Activated CD4-positive, alpha-beta T cell treated with anti-CD3 and anti-CD28 coated beads for 48 hours (primary cell): ENCODE measurements at places on chromosomes 2 and 18.

DNA sequence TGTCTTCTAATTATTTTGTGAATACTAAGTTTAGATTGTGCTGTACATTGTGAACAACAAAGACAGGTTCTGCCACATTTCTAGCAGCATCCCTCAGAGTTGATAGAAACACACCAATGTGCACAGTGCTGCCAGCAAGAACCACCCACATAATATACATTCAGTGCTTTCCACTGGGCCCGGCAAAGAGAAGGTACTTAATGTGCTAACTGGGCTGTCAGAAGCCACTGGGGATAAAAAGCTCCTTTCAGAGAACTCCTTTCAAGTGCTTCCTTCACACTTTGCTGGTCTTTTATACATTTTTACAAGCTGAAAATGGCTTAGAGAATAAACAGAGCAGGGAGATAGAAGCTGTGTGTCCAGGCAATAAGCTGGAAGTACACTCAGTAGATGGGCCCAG is 58.0 kb upstream of the CAPN13 start:
- no peak for DNase-seq

GRCh38 chr2:48345176-48345575 is 184.8 kb upstream of the STON1 start:
- no peak for DNase-seq

DNA sequence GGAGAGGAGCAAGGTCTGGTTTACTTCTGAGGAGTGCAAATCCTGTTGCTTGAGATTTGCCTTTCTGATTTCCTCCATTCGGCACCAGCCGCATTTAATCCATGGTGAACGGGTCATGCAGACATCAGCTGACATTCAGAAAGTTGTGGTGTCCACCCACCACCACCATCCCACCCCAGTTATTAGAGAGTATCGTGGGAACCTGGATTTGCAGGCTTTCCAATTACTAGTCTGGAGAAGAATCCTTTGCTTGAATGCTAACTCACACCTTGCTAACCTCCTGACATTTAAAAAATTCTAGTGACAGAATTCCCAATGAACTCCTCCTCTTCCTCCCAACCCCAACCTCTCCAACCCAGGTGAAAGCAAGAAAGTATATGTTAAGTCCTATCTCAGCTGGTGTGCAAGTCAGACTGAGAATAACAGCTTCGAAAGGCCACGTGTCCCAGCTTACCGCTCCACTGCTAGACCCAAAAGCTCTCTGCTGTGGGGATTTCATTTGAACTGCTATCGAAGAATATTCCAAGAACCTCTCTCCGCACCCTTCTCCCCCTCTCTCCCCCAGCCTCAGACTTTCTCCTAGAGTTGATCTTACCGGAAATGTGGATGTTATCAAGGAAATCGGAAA is 17.7 kb downstream of the BCL11A start:
- DNase-seq = no peak

GRCh38 chr18:8003878-8004675 is 437.0 kb downstream of the PTPRM start:
- no peak for DNase-seq

DNA sequence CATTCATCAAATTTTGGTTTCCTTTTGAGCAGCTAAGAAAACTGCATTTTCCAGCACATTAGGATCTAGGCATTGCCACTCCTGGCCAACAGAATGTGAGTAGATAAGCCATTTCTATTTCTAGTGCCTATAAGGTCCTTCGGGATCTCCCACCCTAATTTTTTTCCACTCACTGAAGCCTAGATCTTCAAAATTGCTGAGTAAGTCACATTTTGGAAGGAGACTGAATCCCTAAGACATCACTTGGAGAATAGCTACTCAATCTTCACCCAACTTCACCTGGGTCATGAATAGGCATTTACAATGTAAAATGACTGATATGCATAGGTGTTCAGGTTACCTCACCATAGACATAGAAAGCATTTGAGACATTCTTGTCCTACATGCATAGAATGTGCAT is 548.1 kb upstream of the GYPC start:
- DNase-seq = no peak

GRCh38 chr2:127081826-127082633 is 24.9 kb downstream of the BIN1 start:
- peak; percentile 76 for DNase-seq

DNA sequence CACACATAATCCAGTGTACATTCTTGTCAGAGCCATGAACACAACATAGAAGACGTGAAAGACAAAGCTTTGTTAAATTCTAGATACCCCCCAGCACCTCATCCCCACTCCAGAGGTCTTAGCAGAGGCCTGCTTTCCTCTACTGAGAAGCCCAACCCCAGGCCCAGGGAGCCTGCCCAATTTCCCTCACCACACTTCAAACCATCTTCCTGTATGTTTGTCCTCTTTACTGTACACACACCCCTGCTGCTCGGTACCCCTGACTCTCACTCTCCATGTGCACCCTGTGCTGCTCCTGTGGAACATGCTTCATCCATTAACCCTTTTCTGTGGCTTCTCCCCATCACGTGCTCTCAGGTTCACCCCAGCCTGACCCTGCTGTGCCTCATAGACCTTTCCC is 37.2 kb downstream of the BOLA3 start:
- no peak for DNase-seq

GRCh38 chr2:107742460-107743027 is 84.1 kb upstream of the RGPD4 start:
- DNase-seq = no peak

- DNase-seq = no peak
These were observed 35.8 kb downstream of the SH3RF3 start for GRCh38 chr2:109164739-109165221.

DNA sequence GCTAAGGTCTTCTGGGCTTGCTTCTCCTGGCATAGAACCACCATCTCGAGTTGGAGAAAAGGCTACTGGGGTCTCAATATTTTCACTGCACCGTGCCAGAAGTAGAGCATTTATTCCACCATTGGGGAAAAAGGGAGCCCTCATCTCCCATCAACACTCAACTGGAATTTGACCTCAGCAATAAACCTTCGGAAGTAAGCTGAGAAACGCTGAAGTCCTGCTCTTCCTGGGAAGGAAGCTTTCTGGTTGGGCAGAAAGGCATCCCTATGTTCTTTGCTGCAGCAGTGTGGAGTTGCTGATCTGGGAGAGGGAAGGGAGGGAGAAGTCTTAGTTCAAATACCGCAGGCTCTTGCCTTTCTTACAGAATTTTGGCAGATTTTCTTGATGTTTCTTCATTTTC is 368.8 kb downstream of the NUP35 start:
- DNase-seq = no peak

DNA sequence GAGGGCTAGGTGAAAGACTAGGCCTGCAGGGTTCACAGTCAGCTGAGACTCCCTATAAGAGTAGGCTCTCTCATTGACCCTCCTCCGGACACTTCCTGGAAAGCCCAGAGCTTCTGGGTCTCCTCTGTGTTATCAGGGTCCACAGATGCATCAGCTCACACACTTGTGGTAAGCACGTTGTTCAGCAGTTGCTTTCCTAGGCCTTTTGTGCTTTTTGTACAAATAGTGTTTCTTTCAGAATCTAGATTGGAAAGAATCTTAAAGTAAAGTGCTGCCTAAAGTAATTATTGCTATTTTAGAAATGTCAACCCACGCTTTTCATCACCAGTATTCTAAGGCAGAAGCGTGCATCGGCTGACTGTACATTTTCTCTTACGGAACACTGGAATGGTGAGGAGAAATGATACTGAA is 15.5 kb downstream of the SLC9A2 start:
- no peak for DNase-seq

- DNase-seq = no peak
These were observed 104.7 kb upstream of the MYO3B start for GRCh38 chr2:170073288-170073687.

GRCh38 chr2:29525921-29526320 is 395.5 kb downstream of the ALK start:
- no peak for DNase-seq

- no peak for DNase-seq
These were observed 93.8 kb downstream of the CMPK2 start for GRCh38 chr2:6771634-6772611.

DNA sequence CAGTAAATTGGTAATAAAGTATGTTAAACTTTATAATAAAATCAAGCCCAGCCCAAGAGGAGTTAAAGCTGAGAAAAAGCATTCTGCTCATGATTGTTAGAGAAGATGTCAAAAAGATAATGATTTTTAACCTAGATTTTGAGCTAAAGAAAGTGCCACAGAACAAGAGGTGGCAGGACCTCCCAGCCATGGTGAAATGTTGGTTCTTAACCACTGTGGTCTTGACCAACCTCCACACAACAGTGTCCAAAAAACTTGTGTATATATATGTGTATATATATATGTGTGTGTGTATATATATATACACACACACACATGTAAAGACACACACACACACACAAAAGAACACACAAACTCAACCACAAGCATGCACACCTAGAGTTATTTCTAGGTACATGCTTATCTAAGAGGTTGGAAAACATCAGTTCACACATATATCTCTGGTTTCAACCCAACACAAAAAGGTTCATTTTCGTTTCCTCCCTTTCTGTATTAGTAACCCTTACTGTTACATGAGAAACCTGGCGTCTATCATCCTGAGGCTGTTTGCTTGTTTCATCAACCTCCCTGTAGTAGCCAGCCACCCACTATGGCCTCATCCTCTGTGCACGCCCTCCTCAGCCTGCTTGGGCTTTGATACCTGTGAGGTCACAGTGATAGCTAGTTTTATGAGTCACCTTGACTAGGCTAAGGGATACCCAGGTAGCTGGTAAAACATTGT is 631.8 kb upstream of the ID2 start:
- peak; percentile 82 for DNase-seq

GRCh38 chr2:220434385-220434784 is 807.0 kb downstream of the SLC4A3 start:
- no peak for DNase-seq

DNA sequence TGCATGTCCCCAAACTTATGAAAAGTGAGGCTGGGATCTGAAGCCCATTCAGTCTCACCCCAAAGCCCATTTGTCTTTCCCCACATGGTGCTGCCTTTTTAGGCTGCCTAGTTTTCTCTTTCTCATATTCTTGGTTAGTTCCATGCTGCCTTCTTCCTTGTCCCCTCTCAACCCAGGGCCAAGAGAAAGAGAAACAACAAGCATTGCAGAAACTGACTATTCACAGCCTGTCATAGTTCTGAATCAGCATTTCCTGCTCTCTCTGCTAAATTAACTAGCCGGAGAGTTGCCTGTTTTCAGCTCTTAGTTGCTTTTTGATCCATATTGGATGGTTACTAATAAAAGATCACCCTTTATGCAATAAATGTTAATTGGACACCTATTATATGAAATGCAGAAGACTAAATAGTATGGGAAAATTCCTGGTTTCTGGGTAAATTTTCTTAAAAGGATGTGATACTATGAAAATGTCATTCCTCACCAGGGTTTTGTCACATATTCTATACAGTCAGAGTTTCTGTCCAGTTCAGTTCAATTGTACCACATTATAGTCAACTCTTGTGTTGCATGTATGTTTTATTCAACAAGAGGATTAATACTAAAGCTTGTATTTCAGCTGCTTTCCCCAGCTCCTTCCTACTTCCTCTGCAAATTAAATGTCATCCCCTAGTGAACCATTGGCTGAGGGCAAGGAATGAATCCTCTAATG is 246.5 kb downstream of the GALR1 start:
- no peak for DNase-seq

- no peak for DNase-seq
These were observed 9.8 kb upstream of the CLIP4 start for GRCh38 chr2:29105375-29105774.

DNA sequence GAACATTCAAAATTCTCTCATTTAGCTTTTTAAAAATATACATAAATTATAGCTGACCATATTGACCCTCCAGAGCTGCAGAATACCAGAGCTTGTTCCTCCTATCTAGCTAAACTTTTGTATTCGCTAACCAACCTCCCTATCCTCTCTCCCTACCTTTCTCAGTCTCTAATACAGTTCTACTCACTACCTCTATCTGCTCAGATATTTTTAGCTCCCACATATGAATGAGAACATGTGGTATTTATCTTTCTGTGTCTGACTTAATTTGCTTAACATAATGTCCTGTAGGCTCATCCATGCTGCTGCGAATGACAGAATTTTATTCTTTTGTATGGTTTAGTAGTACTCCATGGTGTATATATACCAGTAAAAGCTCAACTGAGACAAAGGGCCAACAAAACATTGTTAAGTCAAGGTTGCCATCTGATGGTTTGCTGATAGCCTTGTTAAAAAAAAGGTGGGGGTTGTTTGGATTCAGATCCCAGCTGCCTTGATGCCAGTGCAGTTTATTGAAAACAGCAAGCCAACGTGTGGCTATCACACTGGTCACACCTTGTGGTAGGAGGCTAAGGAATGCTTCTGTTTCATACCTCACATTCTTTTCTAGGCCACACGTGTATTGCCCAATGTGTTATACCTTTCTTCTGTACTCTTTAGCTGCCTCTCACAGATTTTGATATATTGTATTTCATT is 101.5 kb downstream of the VWA3B start:
- no peak for DNase-seq

DNA sequence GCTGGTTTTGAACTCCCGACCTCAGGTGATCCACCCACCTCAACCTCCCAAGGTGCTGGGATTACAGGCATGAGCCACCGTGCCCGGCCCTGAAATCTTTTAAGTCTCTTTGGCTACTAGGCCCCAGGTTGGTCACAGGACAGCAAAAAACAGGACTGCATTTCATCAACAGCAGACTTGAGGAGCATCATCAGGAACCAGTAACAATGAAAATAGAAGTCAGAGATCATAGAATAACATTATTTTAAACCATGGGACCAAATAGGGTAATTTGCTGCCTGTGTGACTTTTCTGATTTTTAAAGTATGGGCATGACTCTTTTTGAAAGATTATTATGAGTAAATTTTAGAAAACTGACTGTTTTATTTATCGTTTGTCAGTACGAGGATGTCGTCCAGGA is 24.8 kb downstream of the PPP1CB start:
- DNase-seq = no peak

DNA sequence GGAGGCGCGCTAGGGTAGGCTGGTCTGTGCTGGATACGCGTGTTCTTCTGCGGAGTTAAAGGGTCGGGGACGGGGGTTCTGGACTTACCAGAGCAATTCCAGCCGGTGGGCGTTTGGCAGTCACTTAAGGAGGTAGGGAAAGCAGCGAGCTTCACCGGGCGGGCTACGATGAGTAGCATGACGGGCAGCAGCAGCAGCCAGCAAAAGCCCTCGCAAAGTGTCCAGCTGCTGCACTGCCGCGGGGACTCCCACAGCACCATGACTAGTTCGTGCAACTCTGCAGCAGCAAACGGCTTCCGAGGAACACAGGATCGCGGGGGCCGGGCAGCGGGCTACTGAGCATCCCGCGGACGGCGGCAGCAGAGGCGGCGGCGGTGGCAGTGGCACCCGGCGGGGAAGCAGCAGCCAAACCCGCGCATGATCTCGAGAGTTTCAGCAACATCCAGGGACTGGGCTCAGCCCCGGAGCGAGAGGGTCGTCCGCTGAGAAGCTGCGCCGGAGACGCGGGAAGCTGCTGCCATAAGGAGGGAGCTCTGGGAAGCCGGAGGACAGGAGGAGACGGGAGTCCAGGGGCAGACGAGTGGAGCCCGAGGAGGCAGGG is 368 bp downstream of the TMEFF2 start:
- DNase-seq = peak; percentile 43
